Foreskin keratinocyte (primary cell): ENCODE measurements at places on chromosomes 4 and X.

DNA sequence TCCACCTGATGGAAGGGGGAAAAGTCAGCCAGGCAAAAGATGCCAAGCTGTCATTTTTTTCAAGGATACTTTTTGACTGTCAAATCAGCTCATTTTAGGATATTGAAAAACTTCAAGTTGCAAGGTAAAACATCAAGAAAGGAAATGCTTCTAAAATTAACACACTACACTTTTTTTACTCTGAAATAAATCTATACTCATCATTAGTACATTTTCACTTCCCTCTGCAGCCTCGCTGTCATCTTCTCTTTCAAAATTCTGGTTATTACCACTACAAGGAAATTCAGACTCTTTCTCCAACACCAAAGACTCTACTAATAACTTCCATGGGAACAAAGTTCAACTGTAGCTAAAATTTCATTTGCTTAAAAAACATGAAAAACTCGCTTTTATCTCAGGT, 41.6 kb downstream of the APBB2 start:
- DNase-seq, result no peak

DNA sequence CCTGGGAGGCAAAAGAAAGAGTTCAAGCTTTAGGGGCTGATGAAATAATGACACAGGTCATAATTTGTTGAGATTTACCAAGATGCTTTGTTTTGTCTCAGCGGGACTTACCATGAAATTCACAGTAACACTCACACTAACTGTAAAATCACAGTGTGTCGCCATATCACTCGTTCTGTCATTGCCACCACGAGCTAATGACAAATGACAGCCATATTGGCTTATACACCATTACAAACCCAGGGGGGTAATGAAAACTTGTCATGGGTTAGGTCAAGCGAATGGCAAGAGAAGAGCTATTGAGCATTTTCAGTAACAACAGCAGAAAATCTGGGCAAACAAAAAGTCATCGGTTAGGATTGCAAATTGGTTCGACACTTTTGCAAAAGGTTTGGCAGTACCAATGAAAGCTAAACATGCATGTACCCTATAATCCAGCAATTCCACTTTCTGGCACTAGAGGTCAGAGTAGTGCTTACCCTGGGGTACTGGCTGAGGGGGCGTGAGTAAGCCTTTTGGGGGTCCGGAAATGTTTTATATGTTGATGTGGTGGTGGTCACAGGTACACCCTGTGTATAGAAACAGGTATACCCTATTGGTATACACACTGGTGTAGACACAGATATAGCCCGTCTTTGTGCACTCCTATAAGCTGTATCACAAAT, 83.9 kb upstream of the RAI2 start:
- DNase-seq, result no peak

- DNase-seq, result no peak
Observed at GRCh38 chr4:184940500-184940899, 77.8 kb upstream of the HELT start.

DNA sequence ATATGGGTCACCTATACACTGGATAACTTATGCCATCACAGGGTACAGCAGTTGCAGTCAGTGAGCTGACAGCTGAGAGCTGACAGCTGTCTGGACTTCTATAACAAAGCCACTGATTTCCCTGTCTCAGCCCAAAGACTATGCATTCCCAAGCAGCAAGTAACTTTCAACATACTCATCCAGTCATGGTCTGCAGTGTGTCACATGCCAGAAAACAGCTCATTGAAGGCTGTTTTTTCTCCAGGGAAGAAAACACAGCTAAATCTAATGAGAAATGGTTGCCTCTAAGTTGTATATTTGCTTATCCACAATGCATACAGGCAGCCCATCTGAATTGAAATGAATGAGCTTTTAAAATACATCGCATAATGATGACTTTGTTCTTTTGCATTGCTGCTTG, 6.3 kb downstream of the KIAA1210 start:
- DNase-seq, result peak; percentile 0

- DNase-seq, result peak; percentile 64
Observed at GRCh38 chr4:182306792-182307507, 63.7 kb downstream of the TENM3 start.

DNA sequence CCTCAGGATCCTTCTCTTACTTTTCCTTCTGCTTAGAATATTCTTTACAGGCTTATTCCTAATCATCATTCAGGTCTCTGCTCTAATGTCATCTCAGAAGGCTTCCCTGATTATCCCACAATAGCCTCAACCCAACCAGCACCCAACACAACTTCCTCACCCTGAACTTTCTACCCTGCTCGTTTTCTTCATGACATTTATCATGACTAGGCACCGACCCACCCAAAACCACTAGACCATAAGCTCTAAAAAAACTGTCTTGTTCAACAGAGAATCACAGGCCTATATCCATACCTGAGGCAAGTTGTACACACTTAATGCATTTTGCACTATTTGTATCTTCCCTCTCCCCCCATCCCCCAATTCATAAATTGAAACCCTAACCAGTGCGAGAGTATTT, 95.3 kb downstream of the SH3RF1 start:
- DNase-seq, result no peak

- DNase-seq, result no peak
Observed at GRCh38 chr4:25757452-25757851, 101.8 kb downstream of the SLC34A2 start.

DNA sequence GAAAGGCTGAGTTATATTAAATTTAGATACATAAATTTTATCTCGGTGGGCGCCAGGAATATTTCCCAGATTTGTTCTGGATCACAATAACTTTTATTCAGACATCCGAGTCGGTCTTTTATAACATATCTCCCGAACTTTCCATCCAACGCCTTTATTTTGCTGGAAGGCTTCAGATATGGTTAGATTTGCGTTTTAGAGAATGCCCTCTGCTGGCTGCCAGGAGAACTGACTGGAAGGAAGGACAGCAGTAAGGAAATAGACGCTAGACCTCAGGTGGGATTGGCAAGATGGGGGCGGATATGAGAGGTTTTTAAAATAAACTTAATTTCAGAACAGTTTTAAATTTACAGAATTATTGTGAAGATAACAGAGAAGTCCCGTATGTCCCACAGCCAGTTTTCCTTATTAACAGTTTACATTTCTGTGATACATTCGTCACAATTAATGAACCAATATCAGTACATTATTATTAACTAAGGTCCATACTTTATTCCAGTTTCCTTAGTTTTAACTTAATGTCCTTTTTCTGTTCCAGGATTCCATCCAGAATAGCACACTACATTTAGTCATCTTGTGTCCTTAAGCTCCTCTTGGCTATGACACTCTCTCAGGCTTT, 4.6 kb upstream of the KANTR start:
- DNase-seq, result peak; percentile 50

DNA sequence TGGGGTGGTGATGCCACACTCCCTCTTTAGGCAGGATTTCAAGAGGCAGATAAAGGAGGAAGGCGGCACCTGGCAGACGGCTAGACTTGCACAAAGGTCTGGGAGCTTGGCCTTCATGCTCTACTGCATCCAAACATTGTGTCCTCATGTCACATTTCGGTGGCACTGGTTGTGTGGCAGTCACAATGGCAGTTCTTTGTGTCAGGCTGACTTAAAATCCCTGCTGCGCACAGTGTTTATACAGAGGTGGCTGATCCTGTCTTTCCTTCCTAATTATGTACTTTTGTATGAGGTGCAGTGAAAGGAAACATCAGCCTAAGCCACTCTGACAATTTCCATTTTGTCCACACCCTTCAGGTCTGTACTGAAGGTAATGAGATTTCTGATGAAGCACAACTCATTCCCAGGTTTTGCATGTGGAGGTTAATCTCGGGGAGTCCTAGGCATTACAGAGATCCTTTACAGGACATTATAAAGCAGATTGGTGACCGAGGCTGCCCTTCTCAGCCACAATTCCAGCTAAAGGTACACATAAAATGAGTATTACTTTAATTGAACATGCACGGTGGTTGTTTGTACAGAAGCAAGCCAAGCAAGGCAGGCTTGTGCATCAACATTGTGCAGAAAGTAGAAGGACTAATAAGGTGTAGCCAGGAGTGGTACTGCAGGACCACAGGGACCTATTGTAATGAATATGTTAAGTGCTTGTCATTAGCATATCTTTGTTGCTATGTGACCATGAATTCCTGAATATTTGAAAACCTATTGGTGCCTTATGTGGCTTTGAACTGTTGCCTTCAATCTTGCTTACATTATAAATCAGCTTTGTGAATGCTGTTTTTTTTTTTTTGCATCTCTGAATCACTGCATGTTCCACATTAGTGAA, 147.6 kb downstream of the STK32B start:
- DNase-seq, result no peak

GRCh38 chrX:154795016-154795415, 10.3 kb downstream of the MPP1 start:
- no peak for DNase-seq

DNA sequence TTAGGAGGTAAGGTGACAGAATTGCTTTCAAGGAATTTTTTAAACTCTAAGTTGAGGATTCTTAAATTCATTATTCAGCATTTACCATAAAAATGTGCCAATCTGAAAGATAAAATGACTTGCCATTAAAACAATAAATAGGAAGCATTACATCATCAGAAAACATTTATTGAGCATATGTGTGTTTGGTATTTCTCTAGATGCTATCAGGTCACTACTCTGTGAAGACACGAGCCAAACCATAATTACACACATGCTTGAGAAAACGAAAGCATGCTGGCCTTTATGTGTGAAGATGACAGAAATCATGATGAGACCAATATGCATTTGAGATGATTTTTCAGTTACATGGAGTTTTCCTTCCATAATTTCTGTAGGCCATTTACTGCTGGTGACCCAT, 12.3 kb upstream of the IL21 start:
- no peak for DNase-seq

GRCh38 chrX:44903830-44904530, 31.0 kb downstream of the KDM6A start:
- DNase-seq, result no peak

DNA sequence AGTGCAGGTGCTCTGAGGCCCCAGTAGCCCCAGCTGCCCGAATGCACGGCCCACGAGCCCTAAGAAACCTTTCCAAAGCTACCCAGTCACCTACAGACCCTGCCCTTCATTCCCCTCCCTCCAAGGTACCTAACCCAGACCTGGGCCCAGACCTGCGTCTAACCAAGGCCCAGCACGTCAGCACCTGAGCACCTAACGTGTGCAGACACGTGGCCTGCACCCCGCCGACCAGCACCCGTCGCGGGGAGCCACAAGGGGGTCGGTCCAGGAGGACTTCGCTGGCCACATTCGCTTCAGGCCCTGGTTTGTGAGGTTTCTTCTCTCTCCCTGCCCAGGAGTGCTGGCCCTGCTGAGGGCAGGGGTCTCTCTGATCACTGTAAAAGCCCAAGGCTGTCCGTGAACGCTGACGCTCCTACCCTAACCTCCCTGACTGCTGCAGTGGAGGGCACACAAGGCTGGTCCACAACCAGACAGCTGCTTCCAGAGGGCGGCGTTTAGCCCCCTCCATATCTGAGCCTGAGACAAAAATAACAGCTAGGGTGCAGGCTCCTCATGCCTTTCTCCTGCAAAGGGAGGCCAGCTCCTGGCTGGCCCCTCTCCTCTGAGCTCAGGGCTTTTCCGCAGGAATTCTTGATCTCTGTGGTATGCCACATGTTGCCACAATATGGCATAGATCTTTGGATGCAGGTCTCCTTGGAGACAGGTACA, 31.8 kb downstream of the WDR1 start:
- no peak for DNase-seq

DNA sequence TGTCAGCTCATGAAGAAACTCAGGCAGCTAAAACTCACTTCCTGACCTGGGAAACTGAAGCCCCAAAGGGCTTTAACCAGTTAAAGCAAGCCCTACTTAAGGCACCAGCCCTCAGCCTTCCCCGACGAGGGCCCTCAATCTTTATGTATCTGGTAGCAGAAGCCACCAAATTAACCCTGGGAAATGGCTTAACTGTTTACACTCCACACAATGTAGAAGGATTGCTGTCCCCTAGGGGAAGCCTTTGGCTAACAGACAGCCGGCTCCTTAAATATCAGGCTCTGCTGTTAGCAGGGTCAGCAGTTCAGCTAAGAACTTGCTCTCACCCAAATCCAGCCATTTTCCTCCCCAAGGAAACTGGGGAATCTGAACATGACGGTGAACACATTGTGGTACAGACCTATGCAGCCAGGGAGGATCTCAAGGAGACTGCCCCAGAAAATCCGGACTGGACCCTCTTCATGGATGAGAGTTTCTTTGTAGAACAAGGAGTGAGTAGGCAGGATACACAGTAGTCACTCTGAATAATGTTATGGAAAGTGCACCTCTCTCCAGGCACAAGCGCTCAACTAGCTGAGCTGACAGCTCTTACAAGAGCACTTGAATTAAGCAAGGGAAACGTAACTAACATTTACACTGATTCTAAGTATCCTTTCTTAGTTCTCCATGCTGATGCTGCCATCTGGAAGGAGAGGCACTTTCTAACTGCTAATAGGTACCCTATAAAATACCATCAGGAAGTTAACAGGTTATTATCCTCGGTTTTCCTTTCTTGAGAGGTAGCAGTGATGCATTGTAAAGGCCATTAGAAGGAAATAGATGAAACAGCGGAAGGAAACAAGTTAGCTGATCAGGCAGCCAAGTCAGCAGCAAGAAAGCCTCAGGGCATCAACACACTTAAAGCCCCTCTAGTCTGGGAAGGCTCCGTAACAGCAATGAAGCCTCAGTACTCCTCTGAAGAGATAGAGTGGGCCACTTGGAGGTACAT, 9.6 kb upstream of the NAF1 start:
- no peak for DNase-seq

- DNase-seq, result no peak
Observed at GRCh38 chr4:78129383-78130108, 72.4 kb downstream of the FRAS1 start.

GRCh38 chrX:130523460-130524394, 121.9 kb downstream of the RBMX2 start:
- DNase-seq, result no peak

GRCh38 chrX:134542485-134542884, 82.5 kb downstream of the HPRT1 start:
- peak; percentile 90 for DNase-seq

GRCh38 chrX:111270339-111270738, at the start of gene CAPN6:
CAPN6 (minus strand) TSS chrX:111270483; CDS start chrX:111263936, 6,547 bp downstream.
- DNase-seq, result peak; percentile 3

- DNase-seq, result peak; percentile 62
Observed at GRCh38 chr4:149370785-149371420, 444.7 kb downstream of the IQCM start.

DNA sequence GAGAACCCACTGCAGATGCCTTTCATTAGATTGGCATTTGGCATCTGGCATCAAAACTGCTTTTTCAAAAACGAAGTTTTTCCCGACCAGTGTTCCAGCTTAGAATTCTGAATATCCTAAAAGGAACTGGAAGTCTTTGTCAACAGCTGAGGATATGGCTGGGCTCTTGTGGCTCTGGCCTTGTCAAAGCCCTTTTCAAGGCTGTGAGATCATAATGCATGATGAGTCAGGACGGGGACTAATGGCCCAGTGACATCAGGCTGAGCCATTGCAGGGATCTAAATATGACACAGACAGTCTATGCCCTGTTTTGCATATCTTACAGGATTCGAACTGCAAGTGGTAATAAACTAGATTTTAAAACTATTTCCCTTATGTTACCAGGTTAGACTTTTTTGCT, 306.4 kb downstream of the PTTG2 start:
- DNase-seq, result no peak
